ENCODE measurements at places on chromosomes 3 and 15. TPM values are rescaled to one million over a fixed set of nuclear protein-coding genes. Genes with fewer than 3 reads are reported as not detected.

- DNase-seq = peak; percentile 95
Measured at GRCh38 chr3:66572938-66573710, 72.3 kb upstream of the LRIG1 start.

DNA sequence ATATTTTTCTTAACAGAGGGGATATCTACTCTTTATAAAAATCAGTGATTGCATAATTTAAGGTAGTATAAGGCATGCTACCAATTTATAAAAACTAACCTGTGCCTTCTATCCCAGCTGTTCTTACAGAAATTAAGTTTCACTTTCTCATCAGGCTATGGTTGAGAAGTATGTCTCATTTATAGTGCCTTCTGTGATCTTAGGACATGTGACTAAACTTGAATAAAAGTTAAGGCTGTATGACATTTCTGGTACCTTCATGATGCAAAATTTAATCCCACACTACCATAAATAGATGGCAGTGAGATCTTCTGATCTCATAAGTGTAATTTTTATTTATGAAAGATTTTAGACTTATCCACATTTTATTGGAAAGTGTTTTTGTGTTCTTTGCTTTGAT is 12.6 kb downstream of the TIPARP start:
- DNase-seq = no peak

GRCh38 chr15:41238100-41238499 is 7.0 kb downstream of the CHP1 start:
- DNase-seq = no peak

- no peak for DNase-seq
Measured at GRCh38 chr15:83612226-83612625, 41.7 kb upstream of the ADAMTSL3 start.

DNA sequence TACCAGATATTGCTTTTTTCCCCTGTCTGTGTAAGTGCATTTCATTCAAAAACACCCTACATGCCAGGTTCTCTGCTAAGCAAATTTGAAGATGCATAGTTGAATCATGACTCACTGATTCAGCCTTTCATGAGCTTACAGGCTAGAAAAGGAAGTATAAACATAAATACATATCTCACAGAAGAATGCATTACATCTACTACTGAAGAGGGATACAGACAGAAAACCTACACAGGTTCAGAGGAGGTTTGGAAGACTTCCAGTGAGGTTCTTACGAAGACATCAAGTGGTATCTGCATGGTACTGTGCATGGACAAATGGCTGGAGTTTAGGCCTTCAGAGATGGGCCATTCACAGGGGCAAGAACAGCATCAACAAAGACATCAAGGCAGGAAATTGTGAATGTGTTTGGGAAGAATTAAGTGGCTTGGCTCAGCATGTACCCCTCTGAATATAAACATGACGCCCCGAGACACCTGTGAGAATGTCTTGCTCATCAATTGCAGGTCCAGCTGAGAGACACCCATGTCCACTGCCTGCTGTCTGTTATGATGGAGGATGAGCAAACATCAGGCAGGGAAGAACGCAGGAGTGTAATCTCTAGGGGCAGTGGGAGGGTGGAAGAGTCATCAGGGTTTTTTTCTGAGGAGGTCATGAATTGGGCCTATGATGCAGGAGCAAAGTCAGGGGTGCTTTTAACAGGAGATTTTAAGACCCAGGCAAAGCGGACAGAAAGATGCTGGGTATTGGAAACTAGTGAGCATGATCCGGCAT is 105.1 kb upstream of the GALNT15 start:
- DNase-seq = no peak

GRCh38 chr3:141972399-141972798 is 96.0 kb downstream of the ATP1B3 start:
- DNase-seq = no peak

GRCh38 chr3:168540726-168541125 is 445.0 kb upstream of the GOLIM4 start:
- no peak for DNase-seq

GRCh38 chr15:90064911-90065681 is 37.2 kb downstream of the IDH2 start:
- peak; percentile 68 for DNase-seq

GRCh38 chr15:52658955-52659354 is 20.2 kb downstream of the ATOSA start:
- no peak for DNase-seq

DNA sequence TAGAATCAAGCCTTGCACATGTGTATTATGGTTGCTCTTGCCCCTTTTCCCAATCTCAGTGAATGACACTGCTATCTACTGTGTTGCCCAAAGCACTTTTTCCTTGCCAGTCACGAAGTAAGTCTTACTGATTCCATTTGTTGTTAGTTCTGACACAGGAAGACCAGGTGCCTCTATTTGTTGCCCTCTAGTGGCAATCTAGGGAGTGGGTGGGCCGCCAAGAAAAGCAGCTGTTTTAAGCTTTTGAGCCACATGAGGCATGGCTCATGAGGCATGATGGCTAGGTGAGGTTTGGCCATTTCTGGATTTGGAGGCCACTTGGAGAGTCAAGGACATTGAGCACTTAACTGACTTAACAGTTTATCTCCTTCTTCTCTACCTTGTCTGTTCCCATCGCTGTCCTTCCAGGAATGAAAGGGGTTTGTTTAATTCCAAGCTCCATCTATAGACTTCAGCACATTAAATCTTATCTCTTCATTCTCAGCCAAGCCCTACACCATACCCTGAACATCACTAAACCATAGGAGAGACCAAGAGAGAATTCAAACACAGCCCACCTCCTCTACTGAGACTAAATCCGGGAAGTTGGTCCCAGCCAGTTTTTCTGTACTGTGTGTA is 103.1 kb downstream of the HCN4 start:
- peak; percentile 87 for DNase-seq

DNA sequence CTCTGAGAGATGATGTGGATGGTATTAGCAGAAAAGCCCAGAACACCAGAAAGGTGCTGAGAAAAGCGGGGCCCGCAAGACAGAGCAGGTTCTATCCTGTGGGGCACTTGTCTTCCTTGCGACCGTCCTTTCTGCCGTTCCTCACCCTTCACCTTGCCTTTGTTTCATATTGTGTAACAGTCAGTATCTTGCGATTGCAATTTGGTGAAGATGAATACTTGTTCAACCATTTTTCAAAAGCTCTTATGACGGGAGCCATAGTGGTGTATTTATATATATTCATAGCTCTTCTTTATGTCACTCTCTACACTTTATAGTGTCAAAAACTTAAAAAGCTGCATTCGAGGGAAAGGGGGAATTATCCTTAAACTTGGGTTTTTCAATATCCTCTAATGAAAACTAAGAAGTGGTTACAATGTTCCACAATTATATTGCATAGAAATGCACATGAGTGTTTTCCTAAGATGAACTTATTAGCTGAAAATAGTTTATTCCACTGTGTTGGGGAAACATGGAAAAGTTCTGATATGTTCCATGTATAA is 797 bp downstream of the MAP3K13 start:
- no peak for DNase-seq

TEX55 gene
- total RNA-seq = 0.27 TPM

PLA1A gene
- not detected for total RNA-seq

SMC4 gene
- total RNA-seq = 144 TPM

THRB gene
- total RNA-seq = 8.0 TPM

PSMD2 gene
- 328 TPM for total RNA-seq
